ENCODE measurements at places on chromosomes 12 and 14.
A peak's percentile ranks its signal among the peaks of the same experiment; 100 is the strongest.

- no peak for DNase-seq
These were observed 220.3 kb downstream of the KIF26A start for GRCh38 chr14:104358528-104359300.

DNA sequence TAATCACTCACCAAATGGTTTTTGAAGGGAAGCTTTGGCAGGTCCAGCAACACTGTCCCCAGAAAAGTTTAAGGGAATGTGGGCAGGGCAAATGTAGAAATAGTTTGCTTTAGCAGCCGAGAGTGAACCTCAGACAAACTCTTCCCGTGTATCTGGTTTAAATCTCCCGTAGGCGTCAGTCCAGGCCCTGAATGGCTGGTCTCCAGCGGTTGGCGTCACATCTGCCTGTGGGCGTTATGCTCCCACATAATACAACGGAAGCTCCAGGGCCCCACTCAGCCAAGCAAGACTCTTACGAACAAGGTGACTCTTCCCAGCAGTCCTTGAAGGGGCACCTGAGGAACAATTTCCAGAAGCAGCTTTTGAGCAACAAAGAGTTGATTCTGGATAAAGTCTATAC, 942 bp downstream of the ZC2HC1C start:
- no peak for DNase-seq

- no peak for DNase-seq
These were observed 17.9 kb upstream of the KLRF1 start for GRCh38 chr12:9809338-9809737.

- DNase-seq, result peak; percentile 55
These were observed 40.7 kb downstream of the NEUROD4 start for GRCh38 chr12:55060470-55060869.

GRCh38 chr12:94187361-94187760, 39.0 kb downstream of the PLXNC1 start:
- no peak for DNase-seq
